ENCODE measurements at places on chromosomes 4 and X. TPM values are rescaled to one million over a fixed set of nuclear protein-coding genes. Genes with fewer than 3 reads are reported as not detected.

GRCh38 chr4:42277291-42277690 lies 120.0 kb upstream of the SHISA3 start:
- no peak for DNase-seq

Gene PCSK1N
- total RNA-seq, result 21.3 TPM

DNA sequence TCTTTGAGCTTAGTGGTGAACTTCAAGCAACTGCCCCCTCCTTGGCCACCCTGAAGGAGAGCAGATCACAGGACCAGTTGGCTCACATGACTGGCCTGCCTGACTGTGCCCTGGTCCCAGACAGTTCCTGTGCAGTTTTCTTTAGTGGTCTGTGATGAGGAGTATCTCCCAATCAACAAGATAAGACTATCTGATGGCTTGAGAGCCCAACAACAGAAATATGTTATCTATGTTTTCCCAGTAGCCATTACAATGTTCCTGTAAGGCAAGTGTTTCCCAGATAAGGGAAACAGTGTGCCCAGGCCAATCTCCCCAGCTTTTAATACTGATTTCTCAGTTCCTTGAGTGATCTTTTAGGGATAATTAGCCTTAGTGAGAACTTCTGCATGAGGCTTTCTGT lies 14.2 kb upstream of the TIMM8A start:
- DNase-seq, result no peak

DNA sequence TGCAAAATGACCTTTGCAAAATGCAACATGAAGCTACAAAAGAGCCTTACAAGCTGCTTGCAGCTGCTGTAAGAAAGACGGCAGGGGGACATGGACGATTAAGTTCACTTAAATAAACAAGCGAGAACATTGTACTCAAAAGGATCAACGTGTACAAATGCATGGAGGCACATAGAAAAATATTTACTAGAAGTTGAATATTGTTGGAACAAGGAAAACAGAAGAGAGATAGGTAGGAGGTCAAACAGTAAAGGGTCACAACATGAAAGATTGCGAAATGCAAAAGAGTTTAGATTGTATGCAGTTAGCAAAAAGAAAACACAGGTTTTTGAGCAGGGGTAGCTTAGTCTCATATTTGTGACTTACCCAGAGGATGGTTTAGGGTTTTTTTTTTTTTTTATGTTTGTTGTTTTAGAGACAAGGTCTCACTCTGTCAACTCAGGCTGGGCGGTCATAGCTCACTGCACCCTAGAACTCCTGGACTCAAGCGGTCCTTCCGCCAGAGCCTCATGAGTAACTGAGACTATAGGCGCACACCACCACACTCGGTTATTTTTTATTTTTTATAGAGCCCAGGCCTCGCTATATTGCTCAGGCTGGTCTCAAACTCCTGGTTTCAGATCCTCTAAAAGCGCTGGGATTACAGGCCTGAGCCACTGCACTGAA lies 1.4 kb upstream of the PHF8 start:
- no peak for DNase-seq

DNA sequence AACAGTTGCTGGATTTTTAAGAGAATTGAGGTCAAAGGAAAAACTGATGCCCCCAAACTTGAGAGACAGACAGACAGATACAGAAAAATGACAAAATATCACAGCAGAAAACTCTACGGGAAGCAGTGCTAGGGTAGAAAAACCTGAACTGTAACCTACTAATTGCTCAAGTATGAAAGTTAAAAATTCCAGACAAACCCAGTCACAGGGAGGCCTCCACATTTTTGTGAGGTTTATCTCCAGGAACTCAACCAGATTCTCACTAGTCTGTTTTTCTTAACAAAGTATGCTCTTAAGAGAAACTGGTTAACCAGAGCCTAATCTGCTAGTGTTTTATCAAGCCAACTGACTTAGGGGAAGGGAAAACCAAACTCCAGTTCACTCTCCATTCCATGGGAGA lies 19.9 kb upstream of the PPP3CA start:
- no peak for DNase-seq

DNA sequence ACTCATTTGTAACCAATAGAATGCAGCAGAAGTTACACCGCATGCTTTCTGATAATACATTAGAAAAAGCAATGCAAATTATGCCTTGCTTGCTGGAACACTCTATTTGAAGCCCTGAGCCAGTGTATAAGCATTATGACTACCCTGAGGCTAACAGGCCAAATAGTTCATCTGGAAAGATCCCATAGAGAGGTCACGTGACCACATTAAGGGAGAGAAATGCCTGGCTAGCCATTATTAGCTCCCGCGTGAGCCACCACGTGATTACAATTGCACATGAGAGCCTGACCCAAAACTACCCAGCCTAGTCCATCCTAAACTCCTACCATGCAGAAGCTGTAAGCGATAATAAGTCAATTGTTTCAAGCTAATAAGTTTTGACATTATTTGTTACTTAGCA lies 472.9 kb upstream of the GALNTL6 start:
- DNase-seq, result no peak

Gene DDIT4L
- total RNA-seq, result 0.35 TPM

Gene OTUD6A
- total RNA-seq, result not detected

All from mucosa of gallbladder (tissue), 1 donor.